Trophoblast cell (in vitro differentiated cells and primary cell): ENCODE measurements at places on chromosomes 2 and 18.

DNA sequence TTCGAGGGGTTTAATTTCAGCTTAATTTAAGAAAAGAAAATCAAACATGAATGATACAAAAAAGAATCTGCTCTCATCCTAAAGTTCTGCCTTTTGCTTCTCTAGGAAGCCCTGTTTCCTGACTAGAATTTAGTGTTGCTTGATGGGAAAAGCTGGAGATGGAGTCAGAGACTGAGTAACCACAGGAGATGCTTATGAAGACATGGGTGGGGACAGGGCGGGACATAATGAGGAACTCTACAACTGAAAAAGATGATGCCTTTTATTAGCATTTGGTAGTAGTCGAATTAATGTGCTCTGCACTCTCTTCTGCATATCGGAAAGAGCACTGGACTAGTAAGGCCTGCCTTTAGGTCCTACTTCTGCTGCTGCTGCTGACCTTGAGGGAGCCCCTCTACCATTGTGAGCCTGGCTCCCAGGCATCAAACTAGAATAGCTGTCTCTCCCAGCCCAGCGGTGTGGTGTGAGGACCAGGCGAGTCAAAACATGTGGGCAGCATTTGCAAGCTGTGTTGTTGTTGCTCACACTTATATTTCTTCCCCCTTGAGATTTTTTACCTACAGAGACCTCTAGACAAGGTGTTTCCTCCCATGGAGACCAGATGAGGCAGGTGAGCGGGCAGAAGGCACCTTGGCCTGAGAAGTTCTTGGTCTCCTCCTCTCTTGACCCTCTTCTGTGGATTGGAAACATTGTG, 61.5 kb downstream of the INPP4A start:
- DNase-seq = no peak

GRCh38 chr2:43540021-43540779, 55.6 kb downstream of the THADA start:
- no peak for DNase-seq

GRCh38 chr2:120855855-120856405, 120.3 kb downstream of the GLI2 start:
- DNase-seq = no peak

DNA sequence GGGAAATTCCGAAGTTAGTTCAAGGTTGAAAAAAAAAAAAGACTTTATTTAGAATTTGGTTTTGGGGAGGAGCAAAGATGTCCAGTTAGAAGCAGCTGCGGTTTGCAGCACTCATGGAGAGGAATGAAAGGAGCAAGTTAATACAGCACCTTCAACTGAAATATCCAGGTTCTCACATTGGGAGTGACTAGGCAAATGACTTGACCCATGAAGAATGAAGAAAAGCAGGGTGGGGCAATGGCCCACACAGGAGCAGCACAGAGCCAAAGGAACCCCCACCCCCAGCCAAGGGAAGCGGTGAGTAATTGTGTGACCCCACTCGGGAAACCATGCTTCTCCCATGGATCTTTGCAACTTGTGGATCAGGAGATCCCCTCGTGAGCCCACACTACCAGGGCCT, 32.8 kb downstream of the ZNF892 start:
- DNase-seq = no peak

DNA sequence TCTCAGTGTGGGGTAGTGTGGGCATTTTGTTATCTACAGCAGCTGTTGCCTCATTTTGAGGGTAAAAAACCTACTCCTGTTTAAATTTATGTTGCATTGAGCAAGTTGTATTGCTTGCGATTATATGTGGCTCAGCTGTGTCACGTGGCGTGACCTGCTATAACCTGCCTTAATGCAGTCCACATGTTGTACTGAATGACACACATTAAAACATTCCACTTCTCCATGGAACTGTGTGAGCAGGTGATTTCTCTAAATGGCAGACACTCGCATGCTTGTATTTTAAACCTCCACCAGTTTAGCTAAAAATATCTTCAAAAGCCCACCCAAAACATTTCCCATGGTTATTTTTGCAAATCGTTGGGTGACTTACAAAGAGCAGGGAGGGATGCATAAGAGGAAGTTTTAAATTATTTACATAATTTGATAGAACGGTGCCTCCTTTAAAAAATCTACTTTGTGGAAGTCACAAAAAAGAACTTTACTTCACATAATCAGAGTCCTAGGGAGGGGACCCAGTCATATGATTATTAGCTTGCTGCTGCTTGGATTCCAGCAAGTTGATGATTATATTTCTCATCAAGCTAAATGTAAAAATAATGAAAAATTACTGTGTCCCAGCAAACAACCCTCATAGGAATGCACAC, 163.3 kb upstream of the ZEB2 start:
- no peak for DNase-seq

- DNase-seq = no peak
Measured at GRCh38 chr2:99708231-99708630, 218.4 kb upstream of the REV1 start.

GRCh38 chr2:227325839-227326195, 766 bp downstream of the MFF start:
- DNase-seq = peak; percentile 35

DNA sequence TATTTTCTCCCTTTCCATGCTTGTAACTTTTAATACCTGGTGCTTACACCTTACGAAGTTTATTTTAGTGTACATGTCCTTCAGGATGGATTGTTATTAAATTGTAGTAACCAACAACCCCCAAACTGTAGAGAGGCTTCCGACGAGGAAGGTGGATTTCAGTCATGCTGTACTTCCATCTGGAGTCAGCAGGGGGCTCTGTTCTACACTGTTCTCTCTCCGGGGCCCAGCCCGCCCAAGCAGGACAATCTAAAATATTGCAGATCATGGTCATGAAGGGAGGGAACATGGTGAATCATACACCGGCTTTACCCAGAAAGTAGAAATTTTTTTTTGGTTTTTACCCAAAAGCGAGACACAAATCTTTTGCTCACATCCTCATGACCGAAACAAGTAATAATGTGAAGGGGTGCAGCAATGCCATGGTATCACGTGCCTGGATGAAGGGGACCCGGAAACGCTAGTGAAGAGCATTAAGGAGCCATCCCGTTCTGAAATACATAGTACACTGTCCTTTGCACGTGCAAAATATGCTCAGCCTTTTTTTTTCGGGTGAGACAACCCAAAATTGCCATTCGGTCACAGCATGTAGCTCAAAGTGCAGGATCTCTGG, 884.8 kb downstream of the EPHA4 start:
- DNase-seq = peak; percentile 76

- no peak for DNase-seq
Measured at GRCh38 chr2:49241991-49242390, 87.7 kb upstream of the FSHR start.

GRCh38 chr2:176449852-176450251, 180.6 kb downstream of the MTX2 start:
- peak; percentile 46 for DNase-seq

DNA sequence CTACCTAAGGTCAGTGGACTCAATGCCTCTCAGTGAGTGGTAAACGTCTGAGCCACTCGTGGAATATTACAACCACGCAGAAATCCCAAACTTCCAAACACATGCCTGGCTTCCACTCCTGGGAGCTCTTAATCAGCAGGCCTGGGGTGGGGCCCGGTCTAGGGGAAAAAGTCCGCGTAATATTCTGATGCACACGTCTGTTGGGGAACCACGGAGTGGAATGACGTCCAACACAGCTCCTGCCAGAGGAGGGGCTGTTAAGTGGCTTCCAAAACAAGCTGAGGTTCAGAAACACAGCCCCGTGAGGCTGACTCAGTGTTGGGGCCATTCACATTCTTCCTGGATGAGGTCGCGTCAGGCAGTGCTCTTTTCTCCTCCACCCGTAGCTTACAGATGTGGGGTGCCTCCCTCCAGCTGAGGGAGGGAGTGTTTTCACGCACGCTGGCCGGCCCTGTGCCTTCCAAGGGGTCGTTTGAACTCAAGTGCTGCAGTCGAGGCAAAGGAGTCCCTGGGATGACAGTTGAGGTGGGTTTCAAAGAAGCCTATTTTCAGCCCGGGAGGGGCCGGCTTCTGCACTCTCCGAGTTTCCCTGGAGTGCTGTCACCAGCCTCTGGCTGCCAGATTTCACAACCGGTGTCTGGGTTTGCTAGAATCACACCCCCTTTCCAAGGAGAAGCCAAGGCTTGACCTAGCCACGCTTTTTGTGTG, 73.1 kb downstream of the ACKR3 start:
- peak; percentile 96 for DNase-seq

DNA sequence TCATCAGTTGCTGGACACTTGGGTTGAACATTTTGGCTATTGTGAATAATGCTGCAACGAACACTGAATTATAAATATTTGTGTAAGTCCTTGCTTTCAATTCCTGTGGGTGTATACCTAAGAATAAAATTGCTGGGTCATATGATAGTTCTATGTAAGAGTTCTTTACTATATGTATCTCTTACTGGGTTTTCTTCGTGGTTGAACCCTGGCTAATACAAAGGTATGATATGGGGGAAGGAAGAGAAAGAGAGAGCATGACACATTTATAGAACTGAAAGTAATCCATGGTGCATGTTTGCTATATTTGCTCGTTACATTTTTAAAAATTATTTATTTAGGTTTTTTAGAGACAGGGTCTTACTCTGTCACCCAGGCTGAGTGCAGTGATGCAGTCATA, 143.1 kb upstream of the GAREM1 start:
- DNase-seq = no peak

DNA sequence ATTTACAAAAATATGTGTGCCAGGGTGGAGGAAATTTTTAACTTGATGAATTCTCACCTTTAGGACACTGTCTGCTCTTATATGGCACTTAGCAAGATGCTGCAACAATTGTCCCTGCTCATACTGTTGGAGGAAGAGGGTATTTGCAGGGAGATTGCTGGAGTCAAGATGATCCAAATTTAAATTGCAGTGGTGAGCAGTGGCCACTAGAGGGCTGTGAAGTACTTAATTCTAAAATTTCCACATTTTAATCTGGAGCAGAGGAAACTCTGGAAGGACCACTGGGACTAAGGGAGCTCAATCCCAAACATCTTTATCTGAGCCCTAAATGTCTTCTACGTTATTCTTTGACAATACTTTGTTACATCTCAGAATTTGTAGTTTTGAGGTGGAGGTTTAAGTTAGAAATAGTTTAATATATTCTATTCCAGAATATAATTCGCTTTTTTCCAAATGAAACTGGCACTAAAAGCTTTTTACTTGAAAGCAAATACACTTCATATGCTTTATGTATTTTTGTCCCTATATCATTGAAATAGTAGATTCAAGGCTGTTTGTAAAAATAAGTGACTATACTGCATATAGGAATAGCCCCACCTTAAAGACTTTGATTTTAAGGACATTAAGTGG, 33.0 kb upstream of the PTH2R start:
- DNase-seq = peak; percentile 47

DNA sequence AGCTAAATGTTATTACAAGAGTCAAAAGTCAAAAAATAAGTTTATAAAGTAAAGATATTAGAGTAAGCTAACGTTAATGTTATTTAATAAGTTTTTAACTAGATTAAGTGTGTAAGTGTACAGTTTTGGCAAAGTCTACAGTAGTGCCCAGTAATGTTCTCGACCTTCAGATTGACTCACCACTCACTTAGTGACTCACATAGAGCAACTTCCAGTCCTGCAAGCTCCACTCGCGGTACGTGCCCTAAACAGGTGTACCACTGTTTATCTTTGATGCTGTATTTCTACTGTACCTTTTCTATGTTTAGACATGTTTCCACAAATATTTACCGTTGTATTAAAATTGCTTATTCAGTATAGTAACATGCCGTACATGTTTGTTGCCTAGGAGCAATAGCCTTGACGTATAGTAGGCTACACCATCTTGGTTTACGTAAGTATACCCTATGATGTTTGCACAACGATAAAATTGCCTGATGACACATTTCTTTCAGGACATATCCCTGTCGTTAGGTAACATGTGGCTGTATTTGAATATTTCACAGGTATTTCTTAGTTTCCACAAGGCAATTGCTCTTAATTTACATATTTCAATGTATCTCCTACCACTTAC, 1641.9 kb upstream of the PIK3C3 start:
- no peak for DNase-seq

DNA sequence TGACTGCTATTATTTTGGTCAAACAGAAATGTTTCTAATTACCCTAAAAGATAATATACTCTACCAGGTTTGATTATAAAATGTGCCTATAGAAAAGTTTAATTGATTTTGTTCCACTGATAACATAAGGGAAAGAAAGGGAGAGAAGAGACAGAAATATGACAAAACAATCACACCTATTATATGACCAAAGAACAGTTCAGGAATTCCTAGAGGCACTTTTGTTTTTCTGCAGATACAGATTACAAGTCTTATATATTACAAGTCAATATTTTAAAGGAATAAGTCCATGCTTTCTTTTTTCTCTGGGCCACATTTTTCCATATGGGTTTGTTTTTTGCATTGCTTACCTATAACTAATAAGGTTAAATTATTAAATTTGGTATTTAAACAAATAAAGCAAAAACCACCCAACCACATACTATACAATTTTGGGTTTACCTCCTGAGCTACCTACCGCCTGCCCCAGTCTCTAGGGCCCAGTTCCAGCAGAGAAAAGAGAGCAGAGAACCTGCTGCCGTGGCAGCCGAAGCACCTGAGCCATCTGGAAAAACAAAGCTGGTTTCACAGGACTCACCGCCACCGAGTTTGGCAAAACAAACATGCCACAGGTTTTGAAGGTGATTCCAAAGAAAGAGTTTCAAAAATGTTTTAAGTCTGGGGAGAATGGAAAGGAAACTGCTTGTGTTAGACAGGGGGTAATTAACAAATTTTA, 92.1 kb downstream of the DYM start:
- no peak for DNase-seq

DNA sequence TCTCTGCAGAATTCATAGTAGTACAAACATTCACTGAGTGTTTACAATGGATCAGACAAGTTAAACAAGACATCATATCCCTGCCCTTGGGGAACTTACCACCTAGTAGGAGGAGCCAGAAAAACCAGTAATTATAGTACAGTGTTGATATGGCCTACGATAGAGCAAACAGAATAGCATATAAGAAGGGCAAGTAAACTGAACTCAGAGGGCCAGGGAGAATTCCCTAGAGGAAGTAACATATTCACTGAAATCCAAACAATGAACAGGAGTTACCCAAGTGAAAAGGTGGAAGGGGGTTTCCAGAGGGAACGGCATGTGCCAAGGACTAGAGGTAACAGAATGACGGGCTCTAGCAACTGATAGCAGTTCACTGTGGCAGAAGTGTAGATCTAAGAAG, 34.1 kb downstream of the NHEJ1 start:
- no peak for DNase-seq

- DNase-seq = no peak
Measured at GRCh38 chr2:58757971-58758370, 516.8 kb upstream of the FANCL start.

DNA sequence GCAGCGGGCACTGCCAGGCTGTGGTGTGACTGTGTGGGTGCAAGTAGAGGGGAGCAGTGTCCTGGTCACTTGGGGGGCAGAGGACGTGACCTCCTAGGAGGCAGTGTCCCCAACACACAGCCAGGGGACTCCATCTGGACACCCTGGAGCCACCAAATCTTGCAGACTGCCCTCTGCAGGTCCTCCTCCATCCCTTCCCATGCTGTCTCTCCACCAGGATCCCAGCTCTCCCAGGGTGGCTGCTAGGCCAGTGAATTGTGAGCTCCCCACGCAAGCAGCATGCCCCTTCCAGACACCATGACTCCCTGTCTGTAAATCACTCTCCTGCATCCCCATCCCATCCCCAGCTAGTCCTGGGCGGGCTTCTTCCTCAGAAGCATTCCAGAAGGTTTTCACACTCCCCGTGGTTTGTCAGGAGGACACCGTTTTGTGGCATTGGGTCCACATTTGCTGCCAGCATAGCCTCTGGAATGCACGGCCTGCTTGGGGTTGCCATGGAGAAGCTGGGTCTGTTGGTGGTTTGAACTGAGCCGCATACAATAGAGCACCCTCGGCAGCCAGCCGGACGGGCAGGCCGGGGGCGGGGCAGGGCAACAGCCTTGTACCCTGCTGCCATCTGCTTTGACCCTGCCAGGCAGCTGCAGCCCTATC, 210.7 kb downstream of the KLHL29 start:
- peak; percentile 91 for DNase-seq
